ENCODE measurements at places on chromosomes 12 and 14.
A peak's percentile ranks its signal among the peaks of the same experiment; 100 is the strongest.

- DNase-seq = peak; percentile 10
These were observed 51.6 kb downstream of the DERA start for GRCh38 chr12:15962760-15963159.

GRCh38 chr12:66984962-66985361, 284.2 kb upstream of the CAND1 start:
- DNase-seq = peak; percentile 18

DNA sequence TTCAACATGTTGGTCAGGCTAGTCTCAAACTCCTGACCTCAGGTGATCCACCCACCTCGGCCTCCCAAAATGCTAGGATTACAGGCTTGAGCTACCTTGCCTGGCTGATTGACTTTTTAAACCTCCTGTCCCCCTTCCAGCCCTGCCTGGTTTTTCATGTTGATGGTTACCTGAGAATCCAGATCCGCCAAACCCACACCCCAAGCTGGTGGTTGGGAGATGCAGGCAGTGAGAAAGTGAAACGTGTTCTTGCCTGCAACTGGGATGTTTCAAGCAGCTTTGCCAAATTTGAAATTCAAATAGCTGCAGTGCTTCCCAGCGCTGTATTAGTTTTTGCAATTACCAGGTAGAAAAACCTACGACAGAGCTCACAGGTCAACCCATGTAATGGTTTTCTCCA, 238.3 kb upstream of the PWP1 start:
- DNase-seq = no peak

DNA sequence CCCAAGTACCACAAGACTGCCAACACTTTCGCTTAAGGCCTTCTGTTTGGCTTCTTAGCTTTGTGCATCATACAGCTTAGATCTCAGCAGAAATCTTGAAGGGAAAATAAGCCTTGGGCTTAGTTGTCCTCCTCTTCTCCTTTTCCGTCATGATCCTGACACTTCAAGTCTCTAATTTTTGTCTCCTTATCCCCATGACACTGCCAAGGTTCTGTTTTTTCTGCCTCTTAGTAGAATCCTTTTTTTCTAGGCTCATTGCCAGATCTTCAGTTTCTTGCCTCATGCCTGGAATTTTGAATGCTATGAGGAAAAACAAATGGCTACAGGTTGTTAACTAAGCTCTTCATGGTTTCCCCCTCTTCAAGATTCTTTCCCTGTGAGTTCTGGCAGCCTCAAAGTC, 450.4 kb downstream of the LRFN5 start:
- no peak for DNase-seq

DNA sequence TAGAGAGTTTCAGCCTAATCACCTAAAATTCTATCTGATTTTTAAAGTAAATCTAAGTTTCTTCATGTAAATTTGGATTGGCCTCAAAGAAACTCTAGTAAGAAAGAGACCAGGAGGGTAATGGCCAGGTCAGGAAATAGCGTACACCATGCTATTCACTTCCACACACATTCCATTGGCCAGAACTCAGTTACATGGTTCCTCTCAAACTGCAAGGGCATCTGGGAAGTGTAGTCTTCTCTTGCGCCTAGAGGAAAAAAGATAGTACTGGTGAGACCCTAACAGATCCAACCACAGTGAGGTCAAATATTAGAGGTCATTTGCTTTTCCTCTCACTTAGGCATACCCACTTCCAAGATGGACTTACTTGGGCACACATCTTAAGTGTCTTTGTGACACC, 39.1 kb downstream of the MBIP start:
- no peak for DNase-seq

- DNase-seq = no peak
These were observed 58.8 kb downstream of the PELI2 start for GRCh38 chr14:56177036-56177435.

DNA sequence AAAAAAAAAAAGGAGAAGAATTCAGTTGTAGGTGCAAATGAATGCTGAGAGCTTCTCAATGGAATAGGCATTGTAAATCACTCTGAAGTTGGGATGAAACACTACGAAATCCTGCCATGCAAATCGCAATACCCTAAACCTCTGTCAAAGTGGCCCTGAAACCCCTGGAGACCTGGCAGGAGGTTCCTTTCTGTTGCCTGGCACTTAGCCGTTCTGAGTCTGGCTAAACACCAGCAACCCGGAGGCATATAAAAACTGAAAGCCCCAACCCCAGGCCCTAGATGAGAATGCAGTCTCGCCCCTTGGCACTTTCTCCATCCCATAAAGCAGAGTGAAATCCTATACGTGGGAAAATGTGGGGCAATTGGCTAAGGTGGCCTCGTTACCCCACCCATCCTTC, 151.5 kb upstream of the PARP11 start:
- DNase-seq = no peak

GRCh38 chr12:58858030-58858429, 62.3 kb downstream of the LRIG3 start:
- no peak for DNase-seq

GRCh38 chr12:119673634-119674033, 5.7 kb downstream of the PRKAB1 start:
- no peak for DNase-seq

DNA sequence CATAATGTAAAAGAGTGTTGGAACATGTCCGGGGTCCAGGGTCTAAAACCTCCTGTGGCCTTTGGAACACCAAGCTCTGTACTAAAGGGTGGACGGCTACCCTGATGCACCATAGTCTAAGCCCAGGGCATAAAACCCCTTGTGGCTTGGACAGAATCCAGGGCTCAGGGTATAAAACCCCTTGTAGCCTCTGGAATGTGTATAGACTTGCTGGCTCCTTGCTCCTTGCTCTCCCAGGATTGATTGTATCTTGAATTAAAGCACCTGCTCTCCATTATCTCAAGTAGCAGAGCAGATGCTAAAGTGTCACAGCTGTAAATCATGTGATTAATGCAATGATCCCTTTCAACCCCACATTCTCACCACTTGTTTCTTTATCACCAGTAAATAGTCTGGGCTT, 556.5 kb downstream of the LRFN5 start:
- DNase-seq = no peak

DNA sequence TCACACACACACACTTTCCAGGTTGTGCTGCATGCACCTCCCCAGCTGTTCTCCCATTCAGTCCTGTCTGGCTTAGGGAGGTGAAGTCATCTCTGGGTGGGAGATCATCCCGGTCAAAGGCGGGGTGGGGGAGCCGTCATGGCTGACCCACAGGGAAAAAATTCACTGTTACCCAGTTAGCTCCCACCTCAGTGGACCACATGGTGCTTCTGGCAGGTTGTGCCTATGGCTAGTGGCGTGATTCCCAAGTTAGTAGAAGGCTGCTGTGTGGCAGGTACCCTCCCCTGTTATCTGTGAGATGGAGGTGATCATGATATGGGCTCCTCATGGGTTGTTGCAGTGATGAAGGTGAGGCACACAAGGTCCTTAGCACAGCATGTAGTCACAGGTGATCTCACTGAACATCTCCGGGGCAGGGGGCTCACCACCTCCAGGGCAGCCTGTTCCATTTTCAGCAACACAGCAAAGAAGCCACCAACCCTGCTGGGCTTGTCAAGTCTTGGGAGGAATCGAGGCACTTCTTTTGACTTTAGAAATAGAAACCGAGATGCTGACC, 154.9 kb upstream of the CCND2 start:
- no peak for DNase-seq

GRCh38 chr12:64679487-64680001, 69.2 kb downstream of the RASSF3 start:
- DNase-seq = peak; percentile 21

DNA sequence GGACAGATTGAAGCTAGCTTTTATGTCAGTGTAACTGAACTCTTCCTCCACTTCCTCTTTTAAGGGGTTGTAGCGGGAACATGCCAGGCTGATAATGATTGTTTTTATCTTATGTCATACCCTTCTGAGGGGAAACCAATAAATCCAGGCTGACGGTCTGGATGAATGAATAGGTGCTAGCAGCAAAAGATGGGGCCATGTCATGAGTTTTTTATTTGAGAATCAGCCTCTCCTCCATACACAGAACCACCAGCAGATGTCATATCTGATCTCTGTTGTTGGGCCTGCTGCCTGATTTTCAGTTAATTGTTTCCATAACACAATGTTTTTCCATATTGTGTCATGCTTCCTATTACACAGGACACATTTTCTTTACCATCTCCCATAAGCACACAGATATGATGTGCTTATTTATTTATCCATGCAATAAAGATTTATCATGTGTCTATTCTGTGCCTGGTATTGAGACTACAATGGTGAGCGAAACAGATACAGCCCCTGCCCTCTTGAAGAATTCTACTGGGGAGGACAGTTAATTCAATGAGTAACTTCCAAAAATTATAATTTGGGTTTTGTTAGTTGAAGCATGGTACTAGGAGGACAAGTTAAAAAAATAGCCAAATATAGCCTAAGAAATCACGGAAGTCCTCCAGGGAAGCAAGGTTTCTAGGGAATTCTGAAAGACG, 33.6 kb upstream of the CRY1 start:
- no peak for DNase-seq

- DNase-seq = no peak
These were observed 47.3 kb downstream of the KDM2B start for GRCh38 chr12:121533394-121534090.

DNA sequence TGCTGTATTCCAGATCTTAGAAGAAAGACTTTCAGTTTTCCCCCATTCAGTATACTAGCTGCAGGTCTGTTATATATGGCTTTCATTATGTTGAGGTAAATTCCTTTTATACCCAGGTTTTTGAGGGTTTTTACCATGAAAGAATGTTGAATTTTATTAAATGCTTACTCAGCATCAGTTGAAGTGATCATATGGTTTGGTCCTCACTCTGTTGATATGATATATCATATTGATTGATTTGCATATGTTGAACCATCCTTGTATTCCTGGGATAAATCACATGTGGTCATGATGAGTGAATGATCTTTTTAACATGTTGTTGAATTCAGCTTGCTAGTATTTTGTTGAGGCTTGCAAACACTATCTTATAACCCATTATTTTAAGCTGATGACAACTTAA, 96.7 kb downstream of the TRMT5 start:
- no peak for DNase-seq

GRCh38 chr12:124184456-124184855, 110.4 kb upstream of the RFLNA start:
- DNase-seq = no peak

DNA sequence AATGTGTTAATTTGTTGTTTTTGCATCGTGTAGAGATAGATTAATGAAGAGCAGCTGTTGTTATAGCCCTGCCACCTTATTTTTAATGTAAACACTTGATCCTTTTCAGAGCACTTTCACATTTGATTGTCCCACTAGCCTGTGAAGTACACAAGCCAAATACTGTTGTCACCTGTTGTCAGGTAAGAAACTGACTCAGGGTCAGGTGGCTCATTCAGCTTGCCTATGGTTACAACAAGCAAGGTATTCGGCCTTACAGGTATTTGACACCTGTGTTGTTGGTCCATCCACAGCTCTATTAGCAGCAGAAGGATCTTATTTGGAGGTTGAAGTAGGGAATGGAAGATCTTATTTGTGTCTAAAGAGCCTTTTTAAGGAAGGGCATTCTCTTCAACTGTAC, 108.9 kb downstream of the GPR135 start:
- no peak for DNase-seq

DNA sequence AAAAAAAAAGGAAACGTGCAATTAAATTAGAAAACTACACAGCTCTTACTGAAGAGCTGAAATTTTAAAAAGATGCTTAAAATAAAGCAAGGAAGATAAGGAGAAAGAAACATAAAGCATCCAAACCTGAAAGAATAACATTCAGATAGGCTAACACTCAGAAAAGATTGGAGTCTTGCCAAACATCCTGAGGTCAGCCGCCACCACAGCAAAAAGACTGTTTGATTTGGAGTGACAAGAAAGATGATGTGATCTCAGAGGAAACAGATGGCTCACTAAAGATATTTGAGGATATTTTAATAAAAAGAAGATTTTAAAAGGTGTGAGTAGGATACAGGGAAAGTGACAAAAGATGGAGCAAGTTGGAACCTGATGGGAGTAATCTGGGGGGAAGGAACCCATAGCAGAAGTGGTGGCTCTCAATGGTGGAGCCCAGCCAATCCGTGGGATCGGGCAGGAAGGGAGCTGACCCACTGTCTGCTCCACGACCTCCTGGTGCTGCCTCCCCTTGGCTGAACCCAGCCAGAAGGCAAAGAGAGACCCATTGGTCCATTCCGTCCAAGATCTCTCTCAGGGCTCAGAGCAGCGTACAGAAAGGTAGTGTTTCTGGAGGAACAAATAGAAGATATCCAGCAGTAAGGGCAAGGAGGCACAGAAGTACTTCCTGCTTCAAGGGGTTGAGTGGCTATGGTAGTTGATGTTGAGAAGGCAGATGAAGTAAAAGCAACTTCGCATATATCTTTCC, 469.6 kb downstream of the RGS6 start:
- DNase-seq = peak; percentile 82

- DNase-seq = no peak
These were observed 19.4 kb downstream of the TMEM106C start for GRCh38 chr12:47982770-47983169.

GRCh38 chr12:69936214-69936731, 111.2 kb downstream of the MYRFL start:
- no peak for DNase-seq

- no peak for DNase-seq
These were observed 333.2 kb downstream of the NPAS3 start for GRCh38 chr14:33271891-33272290.
